ENCODE measurements at places on chromosomes 6 and 20. TPM values are rescaled to one million over a fixed set of nuclear protein-coding genes. Genes with fewer than 3 reads are reported as not detected.

CNKSR3 gene
- 12.8 TPM for total RNA-seq

- no peaks in the 10 kb centered on the region for H3K36me3 ChIP-seq
- no peaks in the 10 kb centered on the region for H3K27me3 ChIP-seq
- H3K4me3 ChIP-seq, result no peak overlapping the region
- H3K4me1 ChIP-seq, result no peaks in the 10 kb centered on the region
- no peak for DNase-seq
- no peak overlapping the region for H3K27ac ChIP-seq
These were observed 76.4 kb upstream of the ADGRF4 start for GRCh38 chr6:47621838-47622449.

DNA sequence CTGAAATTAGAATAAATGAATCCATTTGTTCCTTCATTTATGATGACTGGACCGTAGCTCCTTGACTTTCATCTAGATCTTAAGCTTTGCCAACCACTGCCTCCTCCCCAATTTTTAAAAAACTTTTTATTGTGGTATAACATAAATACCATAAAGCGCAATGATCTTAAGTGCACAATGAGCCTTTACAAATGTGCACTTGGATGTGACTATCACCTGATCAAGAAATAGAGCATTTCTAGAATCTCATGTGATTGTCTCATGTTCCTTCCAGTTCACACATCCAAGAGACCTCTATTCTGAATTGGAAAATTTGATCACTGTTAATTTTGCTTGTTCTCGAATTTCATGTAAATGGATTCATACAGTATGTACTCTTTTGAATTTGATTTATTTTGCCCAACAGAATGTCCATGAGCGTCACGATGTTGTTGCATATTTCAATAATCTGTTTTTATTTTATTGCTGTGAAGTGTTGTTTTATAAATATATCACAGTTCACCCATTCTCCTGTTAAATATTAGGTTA, 442.2 kb downstream of the CDKAL1 start:
- no peak overlapping the region for H3K27ac ChIP-seq
- H3K4me1 ChIP-seq, result no peaks in the 10 kb centered on the region
- H3K36me3 ChIP-seq, result no peaks in the 10 kb centered on the region
- no peak for DNase-seq
- no peaks in the 10 kb centered on the region for H3K27me3 ChIP-seq

- no peaks in the 10 kb centered on the region for H3K4me1 ChIP-seq
- DNase-seq, result no peak
- H3K36me3 ChIP-seq, result no peaks in the 10 kb centered on the region
- no peak overlapping the region for H3K4me3 ChIP-seq
These were observed 157.9 kb downstream of the KIF16B start for GRCh38 chr20:16415071-16416053.

- H3K27me3 ChIP-seq, result no peaks in the 10 kb centered on the region
- no peaks in the 10 kb centered on the region for H3K36me3 ChIP-seq
- no peak overlapping the region for H3K27ac ChIP-seq
- H3K4me1 ChIP-seq, result peaks cover 1% of the 10 kb centered on the region
- no peak overlapping the region for H3K4me3 ChIP-seq
- no peak for DNase-seq
These were observed 849 bp upstream of the BMP7 start for GRCh38 chr20:57267158-57267821.

DNA sequence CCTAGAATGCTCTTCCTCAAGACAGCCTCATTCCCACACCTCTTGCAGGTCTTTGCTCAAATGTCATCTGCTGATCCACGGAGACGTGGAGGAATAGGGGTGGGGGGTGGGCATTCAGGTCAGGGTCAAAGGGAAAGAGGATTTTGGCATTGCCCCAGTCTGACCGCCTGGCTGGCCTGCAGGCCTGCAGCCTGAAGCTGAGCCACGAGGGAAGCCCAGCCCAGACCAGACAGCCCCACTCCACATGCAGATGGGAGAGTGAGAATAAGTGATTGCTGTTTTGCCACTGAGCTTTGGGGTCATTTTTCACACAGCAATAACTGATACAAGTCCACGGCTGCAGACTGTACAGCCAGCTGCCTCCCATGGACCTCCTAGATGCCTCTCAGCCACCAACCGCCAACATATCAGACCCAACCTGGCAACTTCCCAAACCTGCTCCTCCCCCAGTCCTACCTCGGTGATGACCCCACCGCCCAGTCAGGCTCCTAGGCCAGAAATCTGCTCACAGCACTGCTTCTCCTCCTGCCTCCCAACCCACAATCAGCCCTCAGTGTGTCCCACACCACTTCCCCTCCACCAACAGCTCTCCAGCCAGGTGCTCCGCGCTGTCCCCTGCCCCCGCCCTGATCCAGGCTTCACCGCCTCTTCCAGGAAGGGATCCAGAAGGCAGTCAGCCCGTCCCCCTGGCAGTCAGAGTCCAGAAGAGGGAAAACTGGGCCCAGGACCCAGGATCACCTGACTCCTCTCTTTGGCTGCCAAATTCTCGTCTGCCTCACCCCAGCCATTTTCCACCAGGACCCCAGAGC, 14.0 kb downstream of the KIAA1755 start:
- no peaks in the 10 kb centered on the region for H3K36me3 ChIP-seq
- peak overlapping the region; percentile 35 for H3K27ac ChIP-seq
- DNase-seq, result peak; percentile 66
- H3K27me3 ChIP-seq, result no peaks in the 10 kb centered on the region
- no peak overlapping the region for H3K4me3 ChIP-seq

- H3K27me3 ChIP-seq, result no peaks in the 10 kb centered on the region
- no peaks in the 10 kb centered on the region for H3K36me3 ChIP-seq
- DNase-seq, result no peak
- H3K4me3 ChIP-seq, result no peak overlapping the region
These were observed 983.5 kb upstream of the FLRT3 start for GRCh38 chr20:15320941-15321340.

- no peak overlapping the region for H3K4me3 ChIP-seq
- H3K27ac ChIP-seq, result no peak overlapping the region
- H3K4me1 ChIP-seq, result no peaks in the 10 kb centered on the region
These were observed 37.8 kb upstream of the SMAP1 start for GRCh38 chr6:70629929-70630328.
